Body of pancreas (tissue), 4 donors: ENCODE measurements at places on chromosomes 5 and 9. TPM values are rescaled to one million over a fixed set of nuclear protein-coding genes. Genes with fewer than 3 reads are reported as not detected.

- no peak for DNase-seq
- no peaks in the 10 kb centered on the region for H3K27me3 ChIP-seq
These were observed 223.3 kb downstream of the SEC61B start for GRCh38 chr9:99445371-99445891.

DNA sequence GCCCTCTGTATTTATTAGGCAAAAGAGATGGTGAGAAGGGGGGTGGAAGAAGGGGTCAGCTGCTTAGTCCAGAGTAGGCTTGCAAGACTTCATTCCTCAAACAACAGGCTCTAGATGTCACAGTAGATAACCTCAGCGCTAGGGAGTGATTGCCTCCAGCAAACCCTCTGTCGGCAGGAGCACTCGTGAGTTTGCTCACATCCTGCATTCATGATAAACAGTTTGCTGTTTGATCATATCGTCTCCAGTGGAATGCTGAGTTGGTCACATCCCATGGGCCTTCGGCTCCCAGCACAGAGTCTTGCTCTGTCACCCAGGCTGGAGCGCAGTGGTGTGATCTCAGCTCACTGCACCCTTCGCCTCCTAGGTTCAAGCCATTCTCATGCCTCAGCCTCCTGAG lies 3.6 kb downstream of the TTC23L start:
- no peak overlapping the region for H3K4me3 ChIP-seq
- no peak for DNase-seq
- H3K27me3 ChIP-seq: no peaks in the 10 kb centered on the region

GRCh38 chr5:137700282-137700680 lies 35.6 kb downstream of the KLHL3 start:
- H3K27me3 ChIP-seq: no peaks in the 10 kb centered on the region
- no peak overlapping the region for H3K27ac ChIP-seq
- H3K4me3 ChIP-seq: no peak overlapping the region
- no peaks in the 10 kb centered on the region for H3K4me1 ChIP-seq
- no peaks in the 10 kb centered on the region for H3K36me3 ChIP-seq
- DNase-seq: no peak

GRCh38 chr5:79806741-79807140 lies 117.1 kb downstream of the CMYA5 start:
- H3K4me3 ChIP-seq: no peak overlapping the region
- no peaks in the 10 kb centered on the region for H3K4me1 ChIP-seq
- no peaks in the 10 kb centered on the region for H3K36me3 ChIP-seq
- no peak overlapping the region for H3K27ac ChIP-seq

DNA sequence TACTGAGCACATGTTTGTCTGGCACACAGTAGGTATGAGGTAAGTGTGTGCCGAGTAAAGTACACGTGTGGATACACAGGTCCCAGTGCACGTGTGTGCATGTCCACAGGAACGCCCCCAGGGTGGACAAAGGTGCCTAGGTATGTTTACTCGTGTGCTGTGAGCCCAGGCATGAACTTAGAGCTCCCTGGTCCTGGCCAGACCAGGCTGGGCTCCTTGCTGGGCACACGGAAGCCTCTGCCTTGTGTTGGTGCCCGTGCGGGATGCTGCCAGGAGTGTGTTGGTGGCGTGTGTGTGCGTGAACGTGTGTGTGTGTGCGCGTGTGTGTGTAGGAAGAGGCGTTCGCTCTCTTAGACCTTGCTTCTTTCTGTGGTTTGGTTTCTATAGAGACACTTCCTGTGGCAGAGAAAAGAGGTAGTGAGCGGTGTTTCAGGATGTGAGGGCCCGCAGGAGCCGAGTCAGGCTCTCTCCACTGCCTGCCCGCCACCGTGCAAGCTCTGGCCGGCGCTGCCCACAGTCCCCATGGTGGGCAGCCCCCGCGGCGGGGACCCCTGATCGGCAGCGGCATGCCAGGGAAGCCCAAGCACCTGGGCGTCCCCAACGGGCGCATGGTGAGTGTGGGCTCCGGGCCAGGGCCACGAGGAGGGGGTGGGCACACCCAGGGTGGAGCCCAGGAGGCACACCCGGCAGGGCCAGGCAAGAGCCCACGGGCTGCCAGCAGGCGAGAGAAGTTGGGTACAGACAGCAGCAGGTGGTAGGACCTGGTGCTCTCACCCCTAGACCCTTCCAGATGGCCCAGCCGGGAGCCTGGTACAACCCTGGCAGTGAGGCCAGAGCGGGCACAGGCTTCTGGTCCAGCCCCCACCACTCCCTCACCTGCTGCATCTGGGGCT lies at the start of gene RGS14:
TSS of gene RGS14 (plus strand) at position 466 of the 893 bp plus-strand sequence. CDS start at position 567, 101 bp downstream.
- H3K27me3 ChIP-seq: no peaks in the 10 kb centered on the region
- peaks cover 7% of the 10 kb centered on the region for H3K4me1 ChIP-seq
- DNase-seq: no peak
- no peak within 1 kb of the TSS for H3K27ac ChIP-seq

DNA sequence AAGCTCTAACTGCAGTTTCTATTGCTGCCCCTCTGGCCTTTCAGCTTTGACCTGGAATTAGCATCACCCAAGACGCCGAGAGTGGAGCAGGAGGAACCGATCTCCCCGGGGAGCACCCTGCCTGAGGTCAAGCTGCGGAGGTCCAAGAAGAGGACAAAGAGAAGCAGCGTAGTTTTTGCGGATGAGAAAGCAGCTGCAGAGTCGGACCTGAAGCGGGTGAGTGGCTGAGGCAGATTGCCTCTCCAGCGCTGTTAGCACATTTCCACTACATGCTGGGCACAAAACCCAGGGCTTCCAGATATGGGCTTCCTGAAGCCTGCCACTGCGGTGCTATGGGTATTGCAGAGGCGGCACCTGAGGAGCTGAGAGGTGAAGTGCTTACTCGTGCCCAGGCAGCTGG lies 26.8 kb upstream of the FOXI1 start:
- no peaks in the 10 kb centered on the region for H3K27me3 ChIP-seq
- no peak for DNase-seq
- H3K36me3 ChIP-seq: no peaks in the 10 kb centered on the region
- no peaks in the 10 kb centered on the region for H3K4me1 ChIP-seq

GRCh38 chr5:10111571-10111970 lies 138.1 kb downstream of the ATPSCKMT start:
- no peak overlapping the region for H3K27ac ChIP-seq
- no peaks in the 10 kb centered on the region for H3K36me3 ChIP-seq
- H3K27me3 ChIP-seq: no peaks in the 10 kb centered on the region
- H3K4me1 ChIP-seq: no peaks in the 10 kb centered on the region

- H3K4me3 ChIP-seq: no peak overlapping the region
- DNase-seq: peak; percentile 4
- no peaks in the 10 kb centered on the region for H3K36me3 ChIP-seq
- H3K27ac ChIP-seq: no peak overlapping the region
- H3K27me3 ChIP-seq: no peaks in the 10 kb centered on the region
- peaks cover 32% of the 10 kb centered on the region for H3K4me1 ChIP-seq
These were observed 6.7 kb upstream of the RXRA start for GRCh38 chr9:134319306-134320125.

The NRARP gene
- 24.4 TPM for total RNA-seq

The PCDHA9 gene
- total RNA-seq: 3.3 TPM

The MED7 gene
- 6.0 TPM for total RNA-seq
